CD8-positive, alpha-beta T cell (primary cell): ENCODE measurements at places on chromosomes 12 and 14.

DNA sequence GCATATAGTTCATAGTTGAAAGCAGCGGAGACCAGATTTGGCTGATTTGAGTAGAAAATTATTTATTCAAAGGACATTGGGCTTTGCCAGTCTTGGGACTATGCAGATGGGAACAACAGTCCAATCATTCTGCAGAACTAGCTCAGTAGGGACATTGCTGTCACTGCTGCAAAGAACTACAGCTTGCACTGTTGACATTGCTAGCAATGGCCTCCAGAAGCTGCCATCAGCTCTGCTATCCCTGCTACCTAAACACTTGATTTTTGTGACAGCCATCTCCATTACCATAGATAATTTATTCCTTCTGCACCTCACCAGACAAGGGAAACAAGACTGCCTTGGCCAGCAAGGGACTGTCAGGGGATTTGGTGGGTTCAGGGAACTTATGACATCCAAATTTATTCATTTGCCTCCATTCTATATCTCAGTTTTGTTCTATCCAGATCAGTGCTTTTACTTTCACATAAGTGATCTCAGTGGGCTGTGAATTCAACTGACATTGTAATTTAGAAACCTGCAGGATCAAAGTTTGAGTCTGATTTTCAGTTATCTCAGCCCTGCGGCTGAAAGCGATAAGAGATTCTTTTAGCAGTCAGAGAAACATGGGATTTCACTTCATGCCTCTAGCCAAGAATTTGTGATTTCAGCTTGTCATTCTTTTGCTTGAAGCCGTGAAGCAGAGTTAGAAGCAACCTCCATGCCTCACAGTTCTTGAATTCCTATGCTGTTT, 136.7 kb upstream of the FBXO33 start:
- no peak for DNase-seq

GRCh38 chr14:51921026-51921425, 60.6 kb downstream of the GNG2 start:
- no peak for DNase-seq

DNA sequence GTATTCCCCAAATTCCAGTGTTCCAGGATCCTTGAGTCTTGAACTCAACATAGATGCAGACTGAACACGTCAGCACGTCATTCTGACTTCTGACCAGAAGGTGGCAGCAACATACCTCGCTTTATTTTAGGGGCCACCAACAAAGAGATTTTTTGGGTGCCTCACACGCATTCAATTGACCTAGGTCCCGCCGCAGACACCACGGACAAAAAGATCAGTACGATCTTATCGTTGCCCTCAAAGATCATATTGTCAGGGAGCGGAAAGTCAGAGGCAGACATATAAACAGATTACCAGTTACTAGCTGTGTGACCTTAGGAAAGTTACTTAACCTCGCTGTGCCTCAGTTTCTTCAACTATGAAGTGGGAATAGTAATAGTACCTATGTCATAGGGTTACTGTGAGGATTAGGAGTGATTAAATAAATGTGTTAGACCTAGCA, 6.5 kb upstream of the PRPH start:
- DNase-seq: peak; percentile 76

GRCh38 chr12:66627270-66627987, 51.4 kb downstream of the GRIP1 start:
- no peak for DNase-seq

GRCh38 chr12:111600205-111600642, 1.1 kb upstream of the ATXN2 start:
- no peak for DNase-seq

- DNase-seq: no peak
These were observed 260.6 kb upstream of the GARIN6 start for GRCh38 chr12:99386907-99387306.

- DNase-seq: no peak
These were observed 128.9 kb upstream of the SOX5 start for GRCh38 chr12:24078318-24078765.
